Activated CD4-positive, alpha-beta T cell treated with anti-CD3 and anti-CD28 coated beads, Interleukin-10, Interleukin-2, amounts not matched to agents 100 ng/mL and 50 ng/mL, durations not matched to agents 16 hours and 8 hours (primary cell): ENCODE measurements at places on chromosomes 3 and 15.

DNA sequence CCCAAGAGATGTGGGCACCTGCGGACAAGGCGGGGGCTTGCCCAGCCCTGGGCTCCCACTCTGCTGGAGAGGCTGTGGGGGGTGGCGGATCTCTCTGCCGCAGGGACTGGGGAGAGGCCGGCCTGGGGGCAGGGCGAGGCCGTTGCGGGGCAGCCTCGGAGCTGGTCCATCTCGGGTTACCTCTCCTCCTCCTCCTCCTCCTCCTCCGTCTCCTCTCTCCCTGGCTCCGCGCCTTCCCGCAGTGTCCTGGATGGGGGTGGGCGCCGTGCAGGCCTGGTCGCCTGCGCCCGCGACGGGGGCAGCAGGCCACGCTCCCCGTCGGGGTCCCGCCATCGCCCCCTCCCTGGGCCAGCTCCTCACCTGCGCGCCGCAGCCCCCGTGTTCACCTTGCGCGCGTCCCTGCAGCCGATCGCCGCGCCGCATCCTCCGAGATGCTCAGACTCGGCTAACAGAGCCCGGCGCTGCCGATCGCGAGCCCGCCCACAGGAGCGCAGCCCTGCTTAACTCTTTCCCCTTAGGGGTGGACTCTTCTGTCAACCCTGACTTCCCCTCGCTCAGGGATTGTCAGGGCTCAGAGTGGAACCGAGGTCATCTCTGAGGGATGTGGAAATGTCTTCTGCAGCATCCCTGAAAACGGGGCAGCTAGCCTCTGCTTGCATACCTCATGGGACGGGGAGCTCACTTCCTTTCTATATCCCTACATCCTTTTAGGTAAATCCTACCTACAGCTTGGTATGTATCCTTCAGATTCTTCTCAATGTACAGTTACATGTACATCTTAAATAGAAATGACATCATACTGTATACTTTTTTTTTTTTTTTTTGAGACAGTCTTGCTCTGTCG, at the start of gene PRRT3:
PRRT3 (minus strand) TSS at position 447 of the 844 bp plus-strand sequence. CDS start 2,293 bp downstream, outside the sequence.
- DNase-seq, result peak; percentile 69

- no peak for DNase-seq
These were observed 12.4 kb upstream of the MELTF start for GRCh38 chr3:197041875-197042488.

- DNase-seq, result no peak
These were observed 16.2 kb downstream of the SPSB4 start for GRCh38 chr3:141067206-141067974.

DNA sequence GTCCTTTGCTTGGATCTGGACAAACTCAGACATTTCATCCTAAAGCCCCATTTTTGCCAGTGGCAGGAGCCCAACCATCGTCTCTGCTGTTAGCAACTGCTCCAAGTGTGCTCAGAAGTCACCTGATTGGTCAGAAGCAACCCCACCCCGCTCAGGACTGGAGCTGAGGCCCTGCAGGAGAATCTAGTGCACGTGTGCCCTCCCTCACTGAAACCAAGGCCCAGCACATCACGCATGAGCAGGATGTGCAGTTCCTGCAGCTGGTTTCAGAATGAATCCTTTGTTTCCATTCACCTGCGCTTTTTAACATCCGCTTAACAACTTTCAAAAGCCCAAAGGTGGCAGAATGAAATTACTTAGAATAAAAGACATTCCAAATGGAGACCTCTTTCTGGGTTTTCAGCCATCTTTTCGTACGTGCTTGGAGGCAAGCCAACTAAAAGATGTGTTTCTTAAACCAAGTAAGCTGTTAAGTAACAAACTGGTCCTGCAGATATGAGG, 81.2 kb downstream of the SRGAP3 start:
- peak; percentile 93 for DNase-seq
